ENCODE measurements at places on chromosomes 4 and X.

- no peak for DNase-seq
Measured at GRCh38 chr4:159009521-159009920, 93.4 kb upstream of the RAPGEF2 start.

- no peak for DNase-seq
Measured at GRCh38 chr4:101244349-101244748, 103.0 kb downstream of the PPP3CA start.

GRCh38 chr4:22196551-22196950 lies 248.0 kb upstream of the KCNIP4 start:
- DNase-seq: no peak

GRCh38 chrX:71320126-71320525 lies 18.6 kb downstream of the ITGB1BP2 start:
- no peak for DNase-seq

DNA sequence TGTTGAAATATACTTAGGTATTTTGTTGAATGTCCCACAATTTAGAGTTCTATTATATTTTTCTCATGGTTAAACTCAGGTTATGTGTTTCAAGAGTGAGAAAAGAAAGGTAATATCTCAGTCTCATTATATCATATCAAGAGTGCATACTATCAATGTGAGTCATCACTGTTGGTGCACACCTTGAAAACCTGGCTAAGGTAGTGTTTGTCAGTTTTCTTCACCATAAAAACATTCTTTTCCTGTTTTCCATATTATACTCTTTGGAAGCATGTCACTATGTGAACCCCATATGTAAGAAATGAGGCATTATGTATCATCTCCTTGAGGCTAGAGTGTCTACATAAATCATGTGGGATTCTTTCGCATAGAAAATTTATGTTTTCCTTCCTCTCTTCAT lies 307.6 kb upstream of the CTSO start:
- no peak for DNase-seq
